ENCODE measurements at places on chromosomes 1 and 21. TPM values are rescaled to one million over a fixed set of nuclear protein-coding genes. Genes with fewer than 3 reads are reported as not detected.

DNA sequence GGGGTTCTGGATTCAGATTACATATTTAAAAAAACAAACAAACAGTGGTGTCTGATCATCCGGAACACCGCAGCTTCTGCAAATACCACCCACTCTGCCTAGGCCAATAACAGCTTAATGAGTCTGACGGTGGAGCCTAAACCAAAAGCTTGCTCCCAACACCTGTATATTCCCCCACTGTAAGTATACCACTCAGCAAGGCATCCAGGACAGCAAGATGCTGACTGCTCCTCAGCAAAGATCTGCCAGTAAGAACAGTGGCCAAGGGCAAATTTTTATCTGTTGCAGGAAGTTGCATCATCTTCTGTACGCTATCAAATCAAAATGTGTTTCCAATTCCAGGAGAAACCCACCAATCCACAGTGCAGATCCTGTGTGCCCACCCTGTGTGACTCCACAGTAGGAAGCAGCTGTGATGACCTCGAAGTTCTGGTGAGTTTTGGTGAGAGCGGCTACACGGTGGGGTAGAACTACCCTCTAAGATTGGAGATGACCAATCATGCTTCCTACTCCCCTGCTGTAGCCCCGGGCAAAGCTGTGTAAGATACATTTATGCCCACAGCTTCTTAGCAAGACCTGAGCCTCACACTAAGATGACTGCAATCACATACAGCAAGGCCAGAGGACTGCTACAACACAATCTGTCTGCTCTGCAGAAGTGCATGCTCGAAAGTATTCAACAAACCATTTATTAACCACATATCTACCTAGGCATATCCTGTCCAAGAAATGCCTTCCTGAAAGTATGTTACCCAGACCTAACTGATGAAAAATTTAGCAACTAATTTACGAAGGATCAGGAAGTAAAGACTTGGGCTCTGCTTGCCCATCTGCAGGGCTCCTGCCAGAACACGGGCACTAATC is 30.5 kb downstream of the SIPA1L2 start:
- DNase-seq, result no peak

DNA sequence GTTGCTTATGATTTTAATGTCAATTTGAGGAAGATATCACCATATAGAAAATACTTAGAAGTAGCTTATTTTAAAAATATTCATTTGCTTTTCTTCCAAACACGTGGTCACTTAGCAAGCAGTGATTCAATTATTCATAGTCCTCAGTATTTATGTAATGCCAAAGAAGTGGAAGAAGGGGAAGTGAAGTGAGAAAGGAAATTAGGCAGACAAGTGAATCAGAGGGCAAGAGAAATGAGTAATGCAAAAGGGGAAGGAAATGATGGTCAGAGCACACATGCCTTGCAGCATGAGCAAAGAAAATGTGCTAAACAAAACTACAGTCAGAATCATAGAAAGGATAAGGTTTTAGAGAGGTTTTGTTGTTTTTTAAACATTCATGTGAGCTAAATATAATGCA is 31.8 kb downstream of the SDCCAG8 start:
- DNase-seq, result no peak

Gene PGLYRP3
- not detected for polyA plus RNA-seq

GRCh38 chr1:236734141-236734765 is 48.0 kb downstream of the ACTN2 start:
- DNase-seq, result no peak

Gene SH2D2A
- 0.55 TPM for polyA plus RNA-seq

GRCh38 chr1:28243685-28244311 is 7.9 kb downstream of the ATP5IF1 start:
- DNase-seq, result peak; percentile 22

GRCh38 chr1:195804547-195804946 is 803.7 kb downstream of the KCNT2 start:
- no peak for DNase-seq

- DNase-seq, result no peak
Measured at GRCh38 chr1:20194757-20195461, 8.6 kb upstream of the PLA2G2C start.

- no peak for DNase-seq
Measured at GRCh38 chr1:19894218-19894617, 12.0 kb downstream of the OTUD3 start.

- no peak for DNase-seq
Measured at GRCh38 chr1:208028526-208028925, 117.6 kb upstream of the CD34 start.

Gene PRPF38B
- polyA plus RNA-seq, result 89.2 TPM

Gene SEMA6C
- polyA plus RNA-seq, result 21.8 TPM

DNA sequence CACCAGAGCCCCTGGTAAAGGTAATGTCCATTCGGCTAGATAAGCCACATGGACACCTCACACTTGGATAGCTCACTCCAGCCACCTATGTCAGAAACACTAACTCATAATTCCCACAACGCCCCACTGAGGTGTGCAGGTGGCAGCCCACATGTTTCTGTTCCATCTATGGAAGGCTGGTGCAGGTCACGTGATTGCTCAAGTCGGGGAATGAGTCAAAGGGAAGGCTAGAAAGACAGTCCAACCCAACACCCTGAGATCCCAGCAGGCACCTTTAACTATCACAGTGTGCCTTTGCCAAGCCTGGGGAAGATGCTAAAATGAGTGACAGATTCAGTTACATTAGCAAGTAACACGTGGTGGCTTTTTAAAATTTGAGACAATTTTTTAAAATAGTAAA is 45.3 kb upstream of the KCNE1 start:
- no peak for DNase-seq

DNA sequence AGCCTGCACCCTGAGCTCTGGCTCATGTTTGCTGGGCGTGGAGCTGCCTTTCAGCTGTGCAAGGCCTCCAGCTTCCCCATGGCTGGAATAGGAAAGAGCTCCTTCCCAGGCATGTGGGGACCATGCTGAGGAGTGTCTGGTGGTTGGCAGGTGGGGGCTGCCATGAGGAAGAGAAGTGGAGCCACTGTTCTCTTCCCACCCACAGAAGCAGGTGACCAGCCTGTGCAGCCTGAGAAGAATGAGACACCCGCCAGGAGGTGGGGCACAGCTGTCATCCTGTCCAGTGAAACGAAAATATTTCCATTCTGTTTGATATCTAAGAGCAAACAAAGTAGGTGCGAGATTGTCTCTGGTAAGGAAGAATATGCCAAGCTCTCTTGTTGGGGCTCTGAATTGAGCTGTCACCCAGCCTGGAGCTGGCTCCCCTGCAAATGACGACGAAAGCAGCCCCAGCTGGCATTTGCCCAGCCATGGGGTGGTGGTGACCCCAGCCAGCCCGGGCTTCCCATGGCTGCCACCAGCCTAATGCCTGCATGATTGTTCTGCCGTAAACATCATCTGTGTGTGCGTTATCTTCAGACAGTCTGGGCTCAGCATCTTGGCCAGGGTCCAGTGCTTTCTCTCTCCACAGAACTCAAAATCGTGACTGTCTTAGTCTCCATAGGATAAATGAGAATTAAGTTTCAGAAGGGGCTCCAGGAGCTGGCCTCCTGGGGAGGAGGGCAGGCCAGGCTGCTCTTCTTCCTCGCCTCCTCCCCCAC is 429.8 kb upstream of the VAMP3 start:
- no peak for DNase-seq

DNA sequence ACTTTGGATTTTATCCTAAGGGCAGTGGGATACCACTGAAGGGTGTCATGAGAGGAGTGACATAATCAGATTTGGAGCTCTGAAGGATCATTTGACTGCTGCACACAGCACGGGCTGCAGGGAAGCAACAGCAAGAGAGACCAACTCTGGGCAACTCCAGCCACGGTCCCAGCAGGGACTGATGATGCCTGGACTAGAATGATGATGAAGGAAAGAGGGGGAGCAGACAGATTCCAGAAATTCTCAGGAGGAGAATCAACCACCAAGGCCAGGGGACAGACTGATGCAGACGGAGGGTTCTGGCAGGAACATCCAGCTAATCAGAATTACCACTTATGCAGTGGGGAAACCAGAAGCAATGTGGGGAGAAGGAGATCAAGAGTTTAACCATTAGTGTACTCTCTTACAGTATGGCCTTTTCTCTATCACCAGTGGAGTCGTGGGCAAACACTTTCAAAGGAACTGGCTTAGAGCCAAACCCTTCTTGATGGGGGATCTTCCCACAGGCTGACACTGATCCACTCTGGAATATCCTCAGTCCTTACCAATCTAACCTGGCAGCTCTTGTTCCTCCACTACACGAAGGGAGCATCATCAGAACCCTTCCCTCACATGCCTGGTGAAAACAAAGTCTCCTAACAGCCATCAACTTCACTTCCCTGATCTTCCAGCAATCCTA is 3.3 kb downstream of the URB1 start:
- no peak for DNase-seq

All from right lung (tissue), 10 donors.